Activated naive CD4-positive, alpha-beta T cell treated with anti-CD3 and anti-CD28 coated beads, Interleukin-2, amount 10 ng/mL, durations not matched to agents 7 days and 5 days (primary cell): ENCODE measurements at places on chromosomes 13 and 19.

DNA sequence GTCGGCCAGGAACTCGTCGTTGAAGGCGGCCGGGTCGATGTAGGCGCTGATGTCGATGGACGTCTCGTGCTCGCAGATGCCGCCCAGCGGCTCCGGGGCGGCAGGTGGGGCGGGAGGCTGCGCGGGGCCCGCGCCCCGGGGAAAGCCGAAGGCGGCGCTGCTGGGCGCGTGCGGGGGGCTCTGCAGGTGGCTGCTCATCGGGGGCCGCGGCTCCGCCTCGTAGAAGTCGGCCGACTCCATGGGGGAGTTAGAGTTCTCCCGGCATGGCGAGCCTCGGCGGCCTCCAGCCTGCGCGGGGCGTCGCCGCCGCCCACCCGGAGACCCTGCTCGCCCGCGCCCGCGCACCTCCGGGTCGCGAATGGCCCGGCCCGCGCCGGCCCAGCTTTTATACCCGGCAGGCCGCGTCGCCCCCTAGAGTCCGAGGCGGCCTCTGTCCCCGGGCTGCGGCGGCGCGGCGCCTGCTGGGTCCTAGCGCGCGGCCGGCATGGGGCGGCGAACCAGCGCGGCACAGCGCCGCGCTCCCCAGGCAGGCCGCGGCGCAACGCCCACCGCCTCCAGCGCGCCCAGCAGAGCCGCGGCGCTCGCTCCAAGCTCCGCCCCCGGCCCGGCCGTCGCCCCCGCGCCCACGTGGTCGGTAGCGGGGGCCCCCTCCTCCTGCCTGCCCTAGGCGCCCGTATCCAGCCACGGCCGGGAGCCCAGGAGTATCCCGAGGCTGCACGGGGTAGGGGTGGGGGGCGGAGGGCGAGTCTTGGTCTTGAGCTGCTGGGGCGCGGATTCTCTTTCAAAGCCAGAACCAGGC, at the start of gene CEBPA:
CEBPA (minus strand) TSS at position 360 of the 799 bp plus-strand sequence; CDS start at position 240, 120 bp downstream.
- DNase-seq, result peak; percentile 55

GRCh38 chr19:44850641-44851109, 4.6 kb downstream of the NECTIN2 start:
- no peak for DNase-seq

DNA sequence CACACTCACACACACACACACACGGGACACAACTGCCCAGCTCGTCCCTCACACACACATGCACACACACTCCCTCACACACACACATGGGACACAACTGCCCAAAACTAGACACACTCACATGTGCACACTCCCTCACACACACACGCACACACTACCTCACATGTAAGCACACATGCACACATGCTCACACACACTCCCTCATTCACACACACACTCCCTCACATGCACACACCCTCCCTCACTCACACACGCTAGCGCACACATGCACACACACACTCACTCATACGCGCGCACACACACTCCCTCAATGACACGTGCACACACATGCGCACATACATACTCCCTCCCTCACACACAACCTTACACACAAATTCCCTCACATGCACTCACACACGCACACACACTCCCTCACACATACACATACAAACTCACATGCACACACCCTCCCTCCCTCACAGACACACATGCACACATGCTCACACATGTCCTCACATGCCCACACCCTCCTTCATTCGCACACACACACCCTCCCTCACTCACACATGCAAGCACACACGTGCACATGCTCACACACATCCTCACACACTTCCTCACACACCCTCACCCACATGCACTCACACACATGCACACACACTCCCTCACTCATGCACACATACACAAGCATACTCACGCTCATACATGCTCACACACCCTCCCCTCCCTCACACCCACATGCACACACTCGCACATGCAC, 9.0 kb upstream of the RASA3 start:
- DNase-seq, result no peak

- no peak for DNase-seq
Observed at GRCh38 chr13:44410328-44410859, 36.8 kb downstream of the SERP2 start.

GRCh38 chr13:106337096-106337850, 198.2 kb downstream of the EFNB2 start:
- no peak for DNase-seq
